Muscle of leg (tissue), 16 donors: ENCODE measurements at places on chromosomes 6 and 20.
A peak's percentile ranks its signal among the peaks of the same experiment; 100 is the strongest.

DNA sequence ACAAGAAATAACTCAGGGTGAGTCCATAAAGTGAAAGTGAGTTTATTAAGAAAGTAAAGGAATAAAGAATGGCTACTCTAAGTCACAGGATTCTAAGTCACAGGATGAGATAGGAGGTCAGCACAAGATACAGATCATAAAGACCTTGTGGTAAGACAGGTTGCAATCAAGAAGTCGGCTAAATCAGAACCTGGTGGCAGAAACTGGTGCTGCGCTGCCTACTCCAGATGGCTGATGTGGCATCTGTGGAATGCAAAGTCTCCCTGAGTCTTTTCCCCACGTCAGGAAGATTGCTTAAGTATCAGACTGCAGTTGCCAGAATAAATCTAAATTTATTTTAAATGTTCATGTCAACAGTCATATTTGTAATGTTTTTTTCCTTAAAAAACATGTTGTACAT lies 10.7 kb upstream of the KCNK15 start:
- no peak for DNase-seq

DNA sequence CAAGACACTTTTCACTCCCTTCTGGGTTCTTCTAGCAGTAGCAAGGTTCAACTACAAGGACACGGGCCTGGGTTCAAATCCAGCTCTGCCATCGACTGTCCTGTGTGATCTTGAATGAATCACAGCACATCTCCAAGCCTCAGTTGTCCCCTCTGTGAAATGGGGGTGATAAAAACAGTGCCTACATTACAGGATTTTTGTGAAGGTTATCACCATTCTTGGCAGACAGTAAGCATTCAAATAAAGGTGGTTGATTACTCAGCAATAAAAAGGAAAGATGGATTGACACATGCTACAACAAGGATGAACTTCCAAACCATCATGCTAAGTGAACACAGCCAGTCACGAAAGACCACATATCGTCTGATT lies 6.6 kb upstream of the TGM2 start:
- no peak for DNase-seq

GRCh38 chr20:43840382-43841070 lies 74.1 kb upstream of the TOX2 start:
- DNase-seq, result no peak

DNA sequence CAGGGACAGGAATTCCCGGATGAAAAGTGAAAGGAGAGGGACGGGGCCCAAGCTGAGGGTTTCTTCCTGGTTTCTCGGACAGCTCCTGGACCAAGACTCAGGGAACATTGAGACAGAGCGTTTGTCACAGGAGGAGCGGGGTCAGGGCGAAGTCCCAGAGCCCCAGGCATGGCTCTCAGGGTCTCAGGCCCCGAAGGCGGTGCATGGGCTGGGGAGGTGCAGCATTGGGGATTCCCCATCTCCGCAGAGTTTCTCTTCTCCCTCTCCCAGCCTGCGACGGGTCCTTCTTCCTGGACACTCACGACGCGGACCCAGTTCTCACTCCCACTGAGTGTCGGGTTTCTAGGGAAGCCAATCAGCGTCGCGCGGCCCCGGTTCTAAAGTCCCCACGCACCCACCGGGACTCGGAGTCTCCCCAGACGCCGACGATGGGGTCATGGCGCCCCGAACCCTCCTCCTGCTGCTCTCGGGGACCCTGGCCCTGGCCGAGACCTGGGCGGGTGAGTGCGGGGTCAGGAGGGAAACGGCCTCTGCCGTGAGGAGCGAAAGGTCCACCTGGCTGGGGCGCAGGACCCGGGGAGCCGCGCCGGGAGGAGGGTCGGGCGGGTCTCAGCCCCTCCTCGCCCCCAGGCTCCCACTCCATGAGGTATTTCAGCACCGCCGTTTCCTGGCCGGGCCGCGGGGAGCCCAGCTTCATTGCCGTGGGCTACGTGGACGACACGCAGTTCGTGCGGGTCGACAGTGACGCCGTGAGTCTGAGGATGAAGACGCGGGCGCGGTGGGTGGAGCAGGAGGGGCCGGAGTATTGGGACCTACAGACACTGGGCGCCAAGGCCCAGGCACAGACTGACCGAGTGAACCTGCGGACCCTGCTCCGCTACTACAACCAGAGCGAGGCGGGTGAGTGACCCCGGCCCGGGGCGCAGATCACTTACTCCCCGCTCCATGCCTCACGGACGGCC lies 54.6 kb upstream of the POLR1H start:
- DNase-seq, result peak; percentile 43

DNA sequence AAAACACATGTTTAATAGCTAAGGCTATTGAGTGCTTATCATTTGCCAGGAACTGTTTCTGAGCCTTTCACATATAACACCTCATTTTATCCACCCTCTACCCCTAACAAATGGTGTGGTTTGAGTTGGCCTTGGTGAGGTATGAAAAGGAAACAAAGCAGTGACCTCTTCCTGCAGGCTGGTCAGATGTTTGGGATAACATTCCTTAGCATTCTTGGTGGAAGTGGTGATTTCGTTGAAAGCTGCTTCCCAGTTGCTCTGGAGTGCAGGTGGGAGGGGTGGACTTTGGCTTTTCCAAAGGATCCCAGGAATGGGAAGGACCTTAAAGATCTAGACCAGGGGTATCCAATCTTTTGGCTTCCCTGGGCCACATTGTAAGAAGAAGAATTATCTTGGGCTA lies 41.3 kb downstream of the CARMIL1 start:
- no peak for DNase-seq

- DNase-seq, result no peak
These were observed 32.5 kb downstream of the MYH7B start for GRCh38 chr20:34988191-34988540.

DNA sequence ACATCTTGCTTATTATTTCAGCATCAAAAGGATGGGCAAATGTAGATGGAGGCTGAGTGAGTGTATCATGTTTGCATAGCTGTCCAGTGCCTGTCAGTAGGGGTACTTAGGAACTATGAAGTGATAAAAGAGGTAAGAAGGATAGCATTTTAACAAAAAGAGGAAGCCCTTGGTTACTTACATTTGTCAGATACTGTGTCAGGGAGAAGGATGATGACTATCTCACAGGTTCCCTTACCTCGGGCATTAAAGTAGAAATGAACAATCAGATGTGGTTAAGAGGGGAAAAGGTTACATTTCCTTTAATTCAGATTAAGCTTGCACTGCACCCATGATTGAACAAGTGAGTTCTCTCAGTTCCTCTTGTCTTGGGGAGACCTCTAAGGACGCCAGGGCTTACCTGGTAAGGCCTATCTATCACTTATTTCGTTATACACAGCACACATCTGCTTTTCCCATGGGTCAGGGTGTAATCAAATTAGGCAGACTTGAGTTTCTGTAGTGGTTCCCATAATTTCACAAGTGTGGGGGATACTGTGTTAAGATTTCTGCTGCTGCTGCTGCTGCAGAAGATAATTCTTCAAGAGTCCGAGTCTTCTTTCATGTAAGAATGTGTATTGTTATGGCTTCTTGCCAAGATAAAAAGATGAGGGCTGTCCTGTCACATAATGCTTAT lies 4.5 kb downstream of the FOXO3 start:
- DNase-seq, result peak; percentile 18

- no peak for DNase-seq
These were observed 59.4 kb downstream of the RPRD1B start for GRCh38 chr20:38092915-38093314.

- DNase-seq, result no peak
These were observed 88.6 kb downstream of the WASF1 start for GRCh38 chr6:110090876-110091275.
